ENCODE measurements at places on chromosomes 3 and 15. TPM values are rescaled to one million over a fixed set of nuclear protein-coding genes. Genes with fewer than 3 reads are reported as not detected.

Gene ADAMTS7
- total RNA-seq: 8.3 TPM

Gene TNFAIP8L3
- total RNA-seq: 7.9 TPM

Gene OCA2
- total RNA-seq: not detected

Gene GATM
- 38.4 TPM for total RNA-seq

Gene TM4SF4
- total RNA-seq: 17.1 TPM

Gene THSD4
- 1.9 TPM for total RNA-seq

Gene NMNAT3
- total RNA-seq: 13.3 TPM

Gene PDZRN3
- total RNA-seq: 204 TPM

Gene IL5RA
- not detected for total RNA-seq

Gene IL17RE
- 0.68 TPM for total RNA-seq

Gene IL17RC
- 74.5 TPM for total RNA-seq

Gene SLC15A2
- 1.1 TPM for total RNA-seq

Gene SLC22A14
- not detected for total RNA-seq

Gene CA12
- 0.14 TPM for total RNA-seq

Gene PARL
- 52.1 TPM for total RNA-seq

Gene CD200R1L
- not detected for total RNA-seq

Gene ANAPC13
- total RNA-seq: 63.3 TPM

Gene GTPBP8
- 29.6 TPM for total RNA-seq

Gene PIERCE2
- total RNA-seq: 6.6 TPM

Gene GALK2
- total RNA-seq: 61.1 TPM

Gene INTS14
- total RNA-seq: 26.0 TPM

Gene C3orf18
- 28.0 TPM for total RNA-seq

Data from sigmoid colon (tissue), 7 donors.